ENCODE measurements at places on chromosomes 6 and 20.

DNA sequence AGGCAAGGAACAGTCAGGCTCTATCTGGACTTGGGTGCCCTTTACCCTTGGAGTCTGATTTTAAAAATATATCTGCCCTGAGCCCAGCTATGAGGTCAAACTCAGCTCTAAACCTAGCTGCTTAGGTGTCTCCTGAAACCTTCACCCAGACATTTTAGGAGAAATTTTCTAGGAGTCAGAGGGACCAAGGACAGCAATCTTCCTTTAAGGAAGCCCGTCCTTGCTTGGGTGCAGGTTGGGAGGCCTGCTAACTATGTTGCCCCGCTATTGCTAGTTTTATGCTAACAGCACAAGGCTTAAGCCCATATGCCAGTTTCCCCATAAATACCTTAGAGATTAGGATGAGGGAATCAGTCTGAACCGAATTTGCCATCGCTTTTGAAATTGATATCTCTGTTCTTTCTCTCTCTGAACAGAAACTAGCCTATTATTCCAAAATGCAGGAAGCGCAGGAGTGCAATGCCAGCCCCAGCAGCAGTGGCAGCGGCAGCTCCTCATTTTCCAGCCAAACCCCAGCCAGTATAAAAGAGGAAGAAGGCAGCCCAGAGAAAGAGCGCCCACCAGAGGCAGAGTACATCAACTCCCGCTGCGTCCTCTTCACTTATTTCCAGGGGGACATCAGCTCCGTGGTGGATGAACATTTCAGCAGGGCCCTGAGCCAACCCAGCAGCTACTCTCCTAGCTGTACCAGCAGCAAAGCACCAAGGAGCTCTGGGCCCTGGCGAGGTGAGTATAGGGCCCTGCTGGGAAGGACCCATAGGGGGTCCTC, 2.6 kb downstream of the VGLL2 start:
- no peak for DNase-seq

DNA sequence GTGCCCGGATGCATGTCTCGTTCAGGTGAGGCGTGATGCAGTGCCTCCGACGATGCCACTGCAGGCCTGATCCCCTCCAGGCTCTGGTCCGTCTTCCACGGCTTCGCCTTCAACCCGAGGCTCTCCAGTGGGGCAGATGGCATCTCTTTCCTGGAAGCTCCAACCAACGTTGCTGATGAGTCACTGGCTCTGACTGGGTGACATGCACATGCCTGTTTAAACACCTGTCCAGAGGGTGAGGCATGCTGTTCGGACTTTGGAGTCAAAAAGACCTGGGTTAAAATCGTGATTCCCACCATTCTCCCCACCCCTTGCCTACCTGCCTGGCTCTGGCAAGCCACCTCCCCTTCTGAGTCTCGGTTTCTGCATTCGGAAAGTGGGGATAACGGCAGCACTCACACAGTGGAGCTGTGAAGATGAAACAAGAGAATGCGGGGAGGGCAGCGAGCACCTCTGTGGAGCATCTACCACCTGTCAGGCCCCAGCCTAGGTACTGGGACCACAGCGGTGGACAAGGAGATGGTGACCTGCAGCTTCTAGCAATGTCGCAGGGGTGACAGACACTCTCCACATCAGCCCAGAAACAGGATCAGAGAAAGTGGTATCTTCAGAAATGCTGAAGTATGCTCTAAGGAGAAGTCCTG, 8.5 kb upstream of the EDN3 start:
- DNase-seq, result no peak

- no peak for DNase-seq
Measured at GRCh38 chr6:107784669-107785068, 39.4 kb downstream of the SCML4 start.

- no peak for DNase-seq
Measured at GRCh38 chr20:10619427-10619826, 54.4 kb downstream of the JAG1 start.

- DNase-seq, result no peak
Measured at GRCh38 chr6:75761489-75761888, 12.4 kb downstream of the MYO6 start.

DNA sequence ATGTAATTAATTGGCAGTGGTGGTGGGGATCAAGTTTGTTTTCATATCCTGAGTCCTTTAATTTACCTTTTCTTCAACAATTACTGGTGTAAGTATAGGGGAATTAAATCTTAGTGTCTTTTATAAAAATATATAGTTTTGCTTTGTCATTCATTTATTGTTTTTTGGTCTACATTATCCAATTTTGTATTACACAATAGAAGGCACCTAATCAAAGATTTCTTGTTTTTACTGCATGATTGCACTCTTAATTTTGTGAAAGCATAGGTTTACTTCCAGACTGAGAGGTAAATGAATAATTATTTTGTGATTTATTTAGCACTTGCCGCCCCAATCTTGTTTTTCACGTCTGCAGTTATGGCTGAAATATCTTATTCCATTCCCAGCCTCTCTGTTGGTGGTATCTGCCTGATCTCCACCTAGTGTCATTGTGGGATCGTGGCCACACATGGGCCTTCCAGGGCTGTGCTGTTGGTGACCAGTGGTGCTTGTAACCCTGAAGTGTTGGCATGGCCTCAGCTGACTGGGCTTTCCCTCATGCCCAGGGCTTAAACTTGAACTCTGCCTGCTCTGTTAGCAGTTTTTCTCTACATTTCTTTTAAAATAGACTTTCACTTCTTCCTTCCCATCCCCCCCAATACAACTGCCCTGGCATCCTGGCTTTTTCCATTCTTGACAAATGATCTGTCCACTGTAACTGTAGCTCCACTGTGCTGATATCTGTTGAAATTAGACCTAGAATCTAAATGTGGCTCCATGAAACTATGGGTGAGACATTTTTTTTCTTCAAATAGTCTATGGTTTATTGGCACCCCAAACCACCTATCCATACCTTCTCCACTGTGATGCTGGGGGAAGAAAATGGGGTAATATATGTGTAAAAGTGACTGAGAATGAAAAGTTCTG, 24.8 kb downstream of the E2F3 start:
- no peak for DNase-seq

GRCh38 chr6:142303176-142303533, 1.3 kb downstream of the ADGRG6 start:
- no peak for DNase-seq

GRCh38 chr20:49539481-49540231, 28.3 kb downstream of the PTGIS start:
- DNase-seq, result no peak

DNA sequence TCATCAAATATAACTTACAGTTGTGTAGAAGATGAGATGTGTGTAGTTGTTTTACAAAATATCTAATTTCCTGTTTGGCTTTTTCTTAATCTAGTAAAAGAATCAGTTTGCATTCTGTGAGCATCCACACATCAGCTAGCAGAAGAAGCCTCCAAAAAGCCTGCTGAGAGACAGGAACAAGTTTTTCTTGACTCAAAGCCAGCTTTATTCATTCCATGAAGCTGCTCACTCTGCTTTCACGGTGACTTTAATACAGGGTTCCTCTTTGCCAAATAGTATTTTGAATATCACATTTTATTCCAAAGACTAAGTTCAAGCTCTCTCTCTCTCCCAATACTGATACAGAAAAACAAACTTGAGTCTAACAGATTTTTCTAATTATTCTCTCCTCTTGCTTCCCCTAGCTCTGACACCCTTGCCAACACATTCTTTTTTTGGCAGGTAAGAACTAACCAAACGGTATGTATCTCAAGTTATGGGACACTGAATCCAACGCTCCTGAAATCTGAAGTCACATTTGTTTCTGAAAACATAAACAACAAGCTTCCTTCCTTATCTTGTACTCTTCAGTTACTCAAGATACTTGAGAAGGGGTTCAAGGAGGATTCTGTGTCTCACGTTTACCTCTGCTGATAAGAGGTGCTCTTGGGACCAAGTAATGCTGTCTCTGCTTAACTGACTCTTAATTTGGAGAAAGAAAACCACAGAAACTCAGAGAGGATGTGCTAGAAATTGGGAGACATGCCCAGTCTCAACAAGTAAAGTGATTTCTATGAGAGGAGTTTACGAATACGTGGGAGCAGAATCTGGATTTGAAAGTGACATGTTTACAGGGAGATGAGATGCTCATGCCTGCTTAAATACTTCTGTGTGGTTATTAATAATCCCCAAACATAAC, 184.2 kb upstream of the SPTLC3 start:
- no peak for DNase-seq

- DNase-seq, result no peak
Measured at GRCh38 chr6:147170269-147170668, 33.9 kb upstream of the STXBP5 start.

DNA sequence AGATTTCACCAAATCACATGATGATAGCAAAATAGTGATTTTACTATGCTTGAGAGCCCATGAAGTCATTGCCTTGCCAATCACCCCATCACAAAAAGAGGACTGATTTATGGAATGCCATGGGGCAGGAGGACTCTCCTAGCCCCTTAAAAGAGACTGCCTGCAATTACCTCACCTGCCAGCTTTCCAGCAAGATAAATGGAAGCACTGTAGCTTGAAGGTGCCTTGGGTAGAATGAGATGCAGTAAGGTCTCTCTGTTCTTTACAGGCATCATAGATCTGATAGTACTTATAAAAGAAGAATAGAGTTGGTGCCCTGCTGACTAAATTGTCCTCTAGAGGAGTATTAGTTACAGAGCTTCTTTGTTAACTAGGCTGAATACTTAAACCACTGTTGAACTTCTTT, 242.3 kb downstream of the TMEM242 start:
- no peak for DNase-seq

- no peak for DNase-seq
Measured at GRCh38 chr6:127855542-127856159, 45.2 kb downstream of the THEMIS start.
